ENCODE measurements at places on chromosomes 1 and 21. TPM values are rescaled to one million over a fixed set of nuclear protein-coding genes. Genes with fewer than 3 reads are reported as not detected.
A peak's percentile ranks its signal among the peaks of the same experiment; 100 is the strongest.

DNA sequence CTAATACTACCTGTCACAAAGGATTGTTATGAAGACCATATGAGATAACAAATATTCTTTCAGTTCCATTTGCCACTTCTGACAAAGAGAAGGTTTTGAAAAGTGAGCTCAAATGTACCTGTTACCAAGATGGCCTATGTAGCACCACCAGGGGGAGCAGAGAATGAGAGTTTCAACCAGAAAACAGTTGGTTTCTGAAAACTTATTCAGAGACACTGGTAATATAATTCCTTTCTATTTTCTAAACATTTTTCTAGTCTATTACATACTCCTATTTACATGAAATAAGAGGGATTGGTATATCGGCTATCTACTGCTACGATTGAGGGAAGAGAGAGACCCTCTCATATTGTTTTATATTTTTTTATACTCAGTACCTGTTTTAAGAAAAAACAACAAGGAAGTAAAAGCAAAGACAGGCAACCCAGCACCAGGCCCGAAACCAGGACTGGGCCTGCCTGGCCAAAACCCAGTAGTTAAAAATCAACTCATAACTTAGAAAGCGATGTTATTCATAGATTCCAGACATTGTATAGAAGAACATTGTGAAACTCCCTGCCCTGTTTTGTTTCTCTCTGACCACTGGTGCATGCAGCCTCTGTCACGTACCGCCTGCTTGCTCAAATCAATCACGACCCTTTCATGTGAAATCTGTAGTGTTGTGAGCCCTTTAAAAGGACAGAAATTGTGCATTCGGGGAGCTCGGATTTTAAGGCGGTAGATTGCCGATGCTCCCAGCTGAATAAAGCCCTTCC is 48.3 kb downstream of the IL23R start:
- DNase-seq, result peak; percentile 88

DNA sequence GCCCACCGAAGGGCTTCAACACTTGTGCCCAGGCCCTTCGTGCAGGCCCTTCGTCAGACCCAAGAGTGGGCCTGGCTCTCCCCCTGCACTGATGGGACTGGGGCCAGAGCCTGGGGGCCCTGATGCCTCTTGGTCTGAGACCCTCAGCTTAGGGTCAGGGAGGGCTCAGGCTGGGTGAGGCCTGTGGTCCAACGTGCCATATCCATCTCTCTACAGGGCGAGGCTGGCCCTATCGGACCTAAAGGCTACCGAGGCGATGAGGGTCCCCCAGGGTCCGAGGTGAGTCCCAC is 15.6 kb downstream of the COL6A1 start:
- DNase-seq, result no peak

GRCh38 chr1:66527686-66528085 is 6.3 kb upstream of the SGIP1 start:
- no peak for DNase-seq

F11R gene
- total RNA-seq, result 21.4 TPM

SPRR1B gene
- not detected for total RNA-seq

CYP4A11 gene
- not detected for total RNA-seq

DNA sequence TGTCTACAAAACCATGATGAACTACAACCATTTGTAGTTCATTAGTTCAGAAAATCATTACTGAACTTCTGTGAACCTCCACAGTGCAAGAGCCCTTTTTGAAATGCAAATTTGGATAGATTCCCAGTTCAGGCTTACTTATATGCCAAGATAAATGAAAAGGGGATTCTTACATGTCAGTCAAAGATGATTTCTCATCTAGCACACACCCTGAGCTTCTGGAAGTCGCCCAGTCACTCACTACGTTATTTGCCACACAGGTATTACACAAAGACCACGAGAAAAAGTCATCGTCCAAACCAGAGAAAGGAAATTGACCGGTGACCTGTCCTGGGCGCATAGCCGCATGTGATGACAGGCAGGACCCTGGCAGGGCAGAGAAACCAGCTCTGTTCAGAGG is 41.8 kb downstream of the ETS2 start:
- peak; percentile 47 for DNase-seq

DNA sequence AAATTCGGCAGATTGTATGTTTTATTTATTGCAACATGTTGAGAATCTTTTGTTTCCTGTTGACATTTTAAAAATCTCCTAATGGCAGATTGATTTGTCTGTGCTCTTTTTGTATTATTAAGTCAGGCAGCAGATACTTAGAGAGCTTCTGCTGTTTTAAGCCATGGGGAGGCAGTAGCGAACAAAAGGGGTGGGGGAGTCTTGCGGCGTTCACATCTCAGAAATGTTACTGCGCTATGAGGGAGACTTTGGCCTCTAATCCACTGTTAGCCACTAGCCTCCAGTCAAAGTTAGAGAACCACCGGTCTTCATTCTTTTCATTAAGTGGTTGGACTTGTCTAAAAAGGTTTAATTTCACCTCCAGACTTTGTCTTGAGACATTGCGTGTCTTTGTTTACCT is 93.6 kb downstream of the DYRK1A start:
- DNase-seq, result no peak

GRCh38 chr1:177023249-177023648 is 141.3 kb downstream of the ASTN1 start:
- no peak for DNase-seq

- DNase-seq, result no peak
These were observed 11.0 kb upstream of the DENND1B start for GRCh38 chr1:197786280-197786679.

All from activated CD4-positive, alpha-beta T cell treated with anti-CD3 and anti-CD28 coated beads, Interleukin-2, amount 10 ng/mL, durations not matched to agents 24 days and 14 days (primary cell).